ENCODE measurements at places on chromosomes 3 and 15.

- no peak for DNase-seq
Measured at GRCh38 chr3:49914906-49915305, 11.2 kb upstream of the MST1R start.

GRCh38 chr15:33022629-33023028 lies 171.9 kb downstream of the FMN1 start:
- no peak for DNase-seq

- no peak for DNase-seq
Measured at GRCh38 chr15:47095833-47096232, 621.5 kb upstream of the SEMA6D start.

DNA sequence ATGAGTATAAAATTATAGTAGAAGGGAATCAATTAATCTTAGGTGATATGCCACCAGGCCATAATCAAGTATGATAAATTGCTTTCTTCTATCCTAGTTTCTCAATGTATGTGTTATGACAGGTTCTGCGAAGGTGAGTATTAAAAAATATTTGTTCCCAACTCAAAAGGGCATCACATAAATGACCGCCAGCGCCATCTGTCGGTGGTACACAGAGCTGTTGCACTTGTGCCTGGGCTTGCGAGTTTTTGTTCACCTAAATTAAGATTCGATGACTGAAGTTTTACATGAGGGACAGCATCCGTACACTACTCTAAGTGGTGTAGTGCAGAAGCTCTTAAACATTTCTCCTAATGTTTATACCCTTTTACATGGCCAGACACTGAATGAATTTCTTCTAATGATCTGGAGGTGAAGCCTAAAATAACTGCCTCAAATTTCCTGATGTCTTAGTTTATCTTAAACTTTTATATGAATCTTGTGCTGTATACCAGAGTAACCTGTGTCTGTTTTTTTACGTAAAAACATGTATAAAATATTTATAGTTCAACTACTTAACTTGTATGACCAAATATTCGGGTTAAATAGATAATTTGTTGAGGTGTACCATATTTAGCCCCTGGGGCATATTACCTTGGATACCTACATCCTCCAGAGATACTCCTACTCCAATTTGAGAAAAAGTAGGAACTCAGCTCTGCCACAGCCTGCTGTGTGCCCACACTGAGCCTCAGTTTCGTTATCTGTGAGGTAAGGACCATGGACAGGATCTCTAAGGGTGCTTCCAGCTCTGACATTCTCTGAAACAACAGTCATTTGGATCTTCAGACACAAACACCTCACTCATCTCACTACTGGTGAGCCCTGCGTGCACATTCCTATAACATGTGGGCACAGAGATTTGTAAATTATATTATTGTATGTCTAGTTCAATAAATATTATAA lies 365.6 kb downstream of the MAGI1 start:
- peak; percentile 49 for DNase-seq

GRCh38 chr3:72085036-72085435 lies 300.1 kb upstream of the PROK2 start:
- no peak for DNase-seq

- DNase-seq = no peak
Measured at GRCh38 chr3:12188681-12189287, 30.1 kb upstream of the TIMP4 start.

DNA sequence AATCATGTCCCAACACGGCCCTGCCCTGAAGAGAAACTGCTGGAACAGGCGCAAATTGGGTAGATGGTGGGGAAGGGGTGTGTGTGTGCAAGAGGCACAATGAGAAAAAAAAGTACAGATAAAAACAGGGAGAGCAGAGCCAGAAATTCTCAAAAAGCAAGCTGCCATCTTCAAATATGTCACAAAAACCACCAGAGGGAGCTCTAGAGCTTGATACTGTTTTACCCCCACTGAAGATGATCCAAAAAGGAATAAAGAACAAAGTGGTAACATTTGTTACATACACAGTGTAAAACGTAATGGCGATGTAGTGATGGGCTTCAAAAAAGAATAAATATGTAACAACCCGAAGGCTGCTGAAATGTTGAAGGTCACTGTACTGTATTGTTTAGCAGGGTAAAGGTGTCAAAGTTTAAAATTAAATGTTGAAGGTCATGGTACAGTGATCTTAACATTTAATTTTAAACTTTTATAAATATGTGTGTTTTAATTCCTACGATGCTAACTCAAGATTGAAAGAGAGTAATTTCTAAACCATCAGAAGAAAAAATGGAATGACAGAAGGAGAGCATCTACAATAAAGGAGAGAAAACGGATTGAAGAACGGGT lies 6.0 kb downstream of the SNRPA1 start:
- no peak for DNase-seq

- no peak for DNase-seq
Measured at GRCh38 chr3:155441026-155441425, 147.5 kb upstream of the STRIT1 start.

DNA sequence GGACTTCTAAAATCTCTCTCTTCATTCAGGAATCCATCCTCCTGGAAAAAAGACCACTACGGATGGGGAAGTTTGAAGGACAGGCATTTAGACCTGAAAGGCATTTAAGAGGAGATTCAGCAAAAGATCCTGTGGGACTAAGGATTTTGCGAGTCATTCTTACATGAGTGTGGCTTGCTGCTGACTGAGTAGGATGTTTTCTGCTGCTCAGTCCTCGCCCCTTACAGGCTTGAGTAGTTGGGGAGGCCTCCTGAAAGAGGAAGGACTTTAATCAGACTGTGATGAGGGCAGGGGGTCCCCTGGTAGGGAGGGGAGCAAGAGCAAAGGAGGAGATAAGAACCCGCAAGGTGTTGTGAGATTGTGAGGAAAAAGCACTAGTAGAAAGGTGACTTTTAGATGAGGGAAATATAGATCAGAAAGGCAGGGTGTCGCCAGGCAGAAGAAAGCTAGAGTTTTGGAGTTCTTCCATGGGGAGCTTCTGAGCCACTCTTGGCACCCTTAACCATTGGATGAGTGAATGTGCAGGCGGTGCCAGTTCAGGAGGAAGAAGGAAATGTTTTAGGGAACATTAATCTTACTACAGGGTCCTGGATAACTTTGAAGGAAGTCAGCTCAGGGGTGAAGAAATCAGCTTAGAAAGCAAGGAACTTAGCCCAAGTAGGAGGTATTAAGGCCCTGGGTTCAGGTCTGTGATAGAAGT lies 171.1 kb downstream of the RORA start:
- no peak for DNase-seq

DNA sequence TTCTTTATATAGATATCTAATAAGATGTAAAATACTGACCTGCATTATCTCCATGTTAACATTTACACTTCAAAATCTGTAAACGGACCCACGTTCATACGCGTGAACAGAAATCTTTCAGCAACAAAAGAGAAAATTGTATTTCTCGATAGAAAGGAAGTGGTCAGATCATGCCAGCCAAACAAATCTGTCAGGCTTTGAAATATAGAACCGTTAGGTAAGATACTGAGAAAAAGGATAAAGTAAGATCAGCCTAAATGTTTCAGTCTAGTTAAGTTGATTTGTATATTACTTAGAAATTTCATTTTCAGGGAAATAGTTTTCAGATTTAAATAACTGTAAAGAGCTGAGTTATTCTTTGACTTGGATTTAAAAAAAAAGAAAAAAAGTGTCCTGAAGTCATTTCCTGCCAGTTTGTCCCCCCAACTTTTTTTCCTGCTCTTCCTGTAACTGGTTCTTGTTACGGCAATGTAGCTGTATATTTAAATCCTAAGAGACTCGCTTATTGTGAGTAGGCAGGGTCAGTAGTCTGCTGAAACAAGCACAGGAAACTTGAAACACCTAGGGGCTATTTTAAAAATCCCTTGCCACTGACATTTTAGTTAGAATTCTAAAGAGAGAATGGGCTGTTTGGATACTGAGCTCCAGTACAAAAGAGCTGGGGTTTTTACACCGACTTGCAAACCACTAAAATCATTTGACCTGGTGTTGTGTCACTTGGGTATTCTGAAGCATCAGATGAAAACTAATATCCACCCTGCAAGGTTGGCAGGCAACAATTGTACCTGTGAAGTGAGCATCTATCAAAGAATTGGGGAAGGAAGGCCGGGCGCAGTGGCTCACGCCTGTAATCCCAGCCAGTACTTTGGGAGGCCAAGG lies 237.5 kb downstream of the UBE2E2 start:
- no peak for DNase-seq

DNA sequence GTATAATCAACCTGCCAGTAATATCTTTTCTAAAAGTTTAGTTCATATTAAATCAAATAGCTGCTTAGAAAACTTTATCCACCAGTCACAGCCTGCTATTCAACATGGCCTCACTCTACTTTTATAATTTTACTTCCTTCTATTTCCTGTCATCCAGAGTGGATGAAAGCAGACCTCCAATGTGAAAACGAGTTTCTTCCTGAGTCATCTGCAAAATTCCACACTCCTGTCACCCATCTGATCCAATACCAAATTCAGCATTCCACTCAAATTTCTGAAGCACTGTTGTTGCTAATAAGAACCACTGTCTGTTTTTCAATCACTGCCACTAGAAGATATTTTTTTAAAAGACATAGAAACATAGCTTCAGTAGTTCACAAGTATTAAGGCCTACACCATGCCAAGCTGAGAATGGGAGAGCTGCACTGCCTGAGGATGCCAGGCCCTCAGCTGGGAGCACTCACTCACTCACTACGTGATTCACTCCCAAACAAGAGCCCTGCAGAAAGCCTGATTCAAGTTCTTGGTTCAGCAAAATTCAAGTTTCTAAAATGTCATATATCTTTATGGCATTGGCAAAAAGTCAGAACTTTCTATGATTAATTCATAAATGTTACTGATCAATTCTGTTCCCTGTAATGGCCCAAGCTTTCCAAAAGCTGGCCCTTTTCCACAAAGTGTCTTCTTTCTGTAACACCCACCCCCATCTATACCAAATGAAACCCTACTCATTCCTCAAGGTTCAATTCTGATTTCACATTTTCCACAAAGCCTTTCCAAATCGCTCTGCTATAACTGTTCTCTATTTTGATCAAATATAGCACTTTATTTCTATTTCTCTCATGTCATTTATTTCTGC lies 82.9 kb downstream of the FSIP1 start:
- no peak for DNase-seq

DNA sequence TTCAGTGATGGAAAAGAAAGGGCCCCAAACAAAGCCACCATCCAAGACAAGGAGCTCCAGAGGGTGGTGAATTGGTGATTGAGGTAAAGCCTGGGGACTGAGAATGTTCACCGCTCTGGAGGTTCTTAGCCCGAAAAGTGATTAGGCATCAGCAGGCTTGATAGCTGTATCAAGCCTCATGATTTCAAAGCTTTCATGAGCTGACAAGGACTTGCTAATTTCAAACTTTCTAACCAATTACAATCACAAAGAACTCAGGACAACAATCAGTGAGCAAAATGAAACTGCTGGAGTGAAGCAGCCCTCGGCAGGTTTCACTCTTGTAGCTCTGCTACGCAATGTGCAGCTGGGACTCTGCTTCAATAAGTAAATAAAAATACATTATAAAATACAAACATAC lies 391.3 kb downstream of the TIGIT start:
- DNase-seq = no peak

DNA sequence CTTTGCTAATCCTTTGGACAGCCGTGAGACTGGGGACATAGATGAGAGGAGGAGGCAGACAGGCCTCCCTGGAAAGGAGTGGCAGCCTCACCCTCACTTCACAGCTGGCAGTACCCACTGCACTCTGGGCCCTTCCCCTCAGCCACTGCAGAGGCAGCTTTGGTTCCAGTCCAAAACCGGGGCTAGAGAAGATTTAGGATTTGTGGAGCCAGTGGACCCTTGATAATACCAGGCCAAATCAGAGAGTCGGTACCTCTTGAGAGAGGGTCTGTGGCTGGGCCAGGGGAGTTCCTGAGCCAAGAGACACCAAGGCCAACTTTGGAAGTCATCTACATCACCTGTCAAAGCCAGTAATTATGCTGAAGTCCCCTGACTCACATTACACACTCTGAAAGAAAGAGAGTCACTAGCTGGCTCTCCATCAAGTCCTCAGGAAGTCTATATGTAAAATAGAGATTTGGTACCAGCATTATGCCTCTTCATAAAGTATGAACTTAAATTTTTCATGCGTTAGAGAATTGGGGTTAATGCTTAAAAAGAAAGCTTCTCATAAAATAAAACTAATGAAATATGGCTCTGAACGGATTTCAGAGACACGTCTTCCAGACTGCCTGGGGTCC lies 244.1 kb upstream of the SEMA6D start:
- no peak for DNase-seq

GRCh38 chr3:72032441-72033135 lies 247.6 kb upstream of the PROK2 start:
- DNase-seq = no peak

DNA sequence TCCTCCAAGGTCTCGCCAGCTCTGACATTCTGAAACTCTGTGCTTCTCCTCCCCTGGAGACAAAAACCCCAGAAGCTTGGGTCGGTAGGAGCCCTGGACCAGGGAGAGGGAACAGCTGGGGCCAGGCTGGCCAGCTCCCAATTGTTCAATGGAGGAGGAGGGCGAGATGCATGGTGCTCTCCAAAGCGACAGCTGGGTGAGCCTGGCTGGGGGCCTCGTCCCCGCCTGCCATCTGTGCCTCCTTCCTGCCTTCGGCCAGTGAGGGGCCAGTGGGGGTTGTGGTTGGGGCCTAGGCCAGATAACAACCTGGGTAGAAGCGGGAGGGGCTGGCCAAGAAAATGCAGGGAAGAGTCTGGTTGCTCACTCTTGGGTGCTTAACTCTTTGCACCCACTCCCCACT lies 79.4 kb downstream of the CORO2B start:
- no peak for DNase-seq

GRCh38 chr15:99279290-99279689 lies 28.0 kb downstream of the LRRC28 start:
- no peak for DNase-seq

- no peak for DNase-seq
Measured at GRCh38 chr3:175447521-175447920, 588.4 kb downstream of the NAALADL2 start.

GRCh38 chr3:98326945-98327344 lies 26.7 kb upstream of the OR5K4 start:
- no peak for DNase-seq

DNA sequence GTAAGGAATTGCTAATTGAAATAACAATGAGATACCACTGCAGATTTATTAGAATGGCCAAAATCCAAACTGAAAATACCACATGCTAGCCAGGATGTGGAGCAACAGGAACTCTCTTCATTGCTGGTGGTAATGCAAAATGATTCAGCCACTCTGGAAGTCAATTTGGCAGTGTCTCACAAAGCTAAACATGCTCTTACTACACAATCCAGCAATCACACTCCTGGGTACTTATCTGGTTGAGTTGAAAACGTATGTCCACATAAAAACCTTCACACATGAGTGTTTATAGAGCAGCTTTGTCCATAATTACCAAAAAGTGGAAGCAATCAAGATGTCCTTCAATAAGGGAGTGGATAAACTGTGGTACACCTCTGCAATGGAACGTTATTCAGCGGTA lies 113.3 kb downstream of the SMAD6 start:
- DNase-seq = no peak

- DNase-seq = no peak
Measured at GRCh38 chr3:151609491-151609890, 124.2 kb upstream of the AADACL2 start.
